ENCODE measurements at places on chromosomes 16 and 17.

- DNase-seq: peak; percentile 43
Observed at GRCh38 chr17:40664582-40665333, at the start of gene KRT222. TSS of gene KRT222 (minus strand) at chr17:40665177. CDS start at chr17:40665099, 78 bp downstream.

- DNase-seq: no peak
Observed at GRCh38 chr16:81651758-81652718, 127.1 kb upstream of the PLCG2 start.

- DNase-seq: no peak
Observed at GRCh38 chr16:11241480-11242204, 14.4 kb downstream of the SOCS1 start.

GRCh38 chr16:19415461-19415860 lies 2.2 kb upstream of the TMC5 start:
- no peak for DNase-seq

- peak; percentile 23 for DNase-seq
Observed at GRCh38 chr17:66677201-66677981, 157.5 kb upstream of the CACNG5 start.

GRCh38 chr16:58614212-58614611 lies 15.4 kb downstream of the CNOT1 start:
- no peak for DNase-seq

DNA sequence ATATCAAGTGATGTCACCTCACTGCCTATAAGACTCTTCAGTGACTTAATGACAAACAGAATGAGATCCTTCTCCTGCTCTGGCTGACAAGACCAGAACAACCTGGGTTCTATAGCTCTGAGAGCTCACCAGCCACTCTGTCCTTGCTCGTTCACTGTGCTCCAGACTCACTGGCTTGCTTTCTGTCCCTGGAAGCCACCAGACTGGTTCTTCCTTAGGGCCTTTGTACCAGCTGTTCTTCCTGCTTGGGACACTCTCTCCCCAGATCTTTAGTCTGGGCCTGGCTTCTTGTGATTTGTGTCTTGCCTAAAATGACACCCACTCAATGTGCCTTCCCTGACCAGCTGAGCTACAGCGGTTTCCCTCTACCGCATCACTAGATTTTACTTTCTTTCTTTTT lies 76.1 kb downstream of the FTO start:
- no peak for DNase-seq
